Bronchial smooth muscle cell (primary cell): ENCODE measurements at places on chromosomes 7 and 10. TPM values are rescaled to one million over a fixed set of nuclear protein-coding genes. Genes with fewer than 3 reads are reported as not detected.

The NME8 gene
- not detected in 2 replicates for total RNA-seq

The PCLO gene
- total RNA-seq, result under 0.01 TPM in 2 replicates

The TAC1 gene
- 0.16 TPM in 1 of 2 replicates, not detected in the other for total RNA-seq

The COL13A1 gene
- 9.3 and 16.9 TPM in 2 replicates for total RNA-seq

The CALHM3 gene
- total RNA-seq, result not detected in 2 replicates

The SEC61G gene
- 125 and 192 TPM in 2 replicates for total RNA-seq

The KNDC1 gene
- 0.47 and 3.3 TPM in 2 replicates for total RNA-seq

The SNX10 gene
- 0.09 TPM in 1 of 2 replicates, not detected in the other for total RNA-seq

The ATP6V0A4 gene
- not detected in 2 replicates for total RNA-seq
